Stimulated activated CD4-positive, alpha-beta T cell treated with anti-CD3 and anti-CD28 coated beads, Interleukin-4, amount 100 ng/mL, for 4 hours (primary cell): ENCODE measurements at places on chromosomes 5 and 9.

GRCh38 chr5:106241409-106241808, 1429.3 kb downstream of the EFNA5 start:
- DNase-seq = no peak

DNA sequence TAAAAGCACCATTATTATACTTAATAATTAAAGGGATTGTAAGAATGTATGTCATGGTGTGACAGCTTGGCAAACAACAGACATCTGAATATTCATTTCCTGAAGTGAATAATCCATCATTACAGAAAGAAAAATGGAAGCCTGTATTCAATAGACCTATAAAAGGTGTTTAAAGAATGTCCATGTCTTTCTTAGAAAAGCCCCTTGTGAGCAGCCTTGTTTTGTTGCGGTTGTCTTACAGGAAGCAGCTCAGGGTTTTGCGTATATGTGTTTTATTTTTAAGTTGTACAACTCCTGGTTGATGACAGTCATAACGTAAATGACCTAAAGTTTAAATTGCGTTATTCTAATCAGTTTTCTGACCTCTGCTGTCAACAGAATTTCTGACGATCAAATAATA, 53.8 kb downstream of the CAST start:
- DNase-seq = no peak

- no peak for DNase-seq
These were observed 42.9 kb downstream of the OR2K2 start for GRCh38 chr9:111287127-111287526.

- no peak for DNase-seq
These were observed 49.3 kb downstream of the ZFAND5 start for GRCh38 chr9:72315510-72316311.

DNA sequence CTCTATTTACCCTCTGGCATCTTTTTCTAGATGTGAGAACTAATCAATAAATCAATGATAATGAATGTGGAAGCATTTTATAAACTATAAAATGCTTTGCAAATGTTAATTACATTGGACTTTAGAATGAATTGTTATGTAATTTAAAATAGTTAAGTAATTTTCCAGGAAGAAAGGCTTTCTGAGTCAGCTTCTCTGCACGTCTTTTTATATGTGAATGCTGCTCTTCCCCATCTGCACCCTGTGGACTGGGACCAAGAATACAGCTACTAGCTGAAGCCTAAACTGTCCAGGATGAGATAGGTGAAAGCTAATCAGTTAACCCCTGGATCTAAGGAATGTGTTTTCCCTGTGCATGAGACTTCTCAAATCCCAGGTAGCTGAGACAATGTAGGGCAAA, 292.9 kb downstream of the NR3C1 start:
- no peak for DNase-seq

DNA sequence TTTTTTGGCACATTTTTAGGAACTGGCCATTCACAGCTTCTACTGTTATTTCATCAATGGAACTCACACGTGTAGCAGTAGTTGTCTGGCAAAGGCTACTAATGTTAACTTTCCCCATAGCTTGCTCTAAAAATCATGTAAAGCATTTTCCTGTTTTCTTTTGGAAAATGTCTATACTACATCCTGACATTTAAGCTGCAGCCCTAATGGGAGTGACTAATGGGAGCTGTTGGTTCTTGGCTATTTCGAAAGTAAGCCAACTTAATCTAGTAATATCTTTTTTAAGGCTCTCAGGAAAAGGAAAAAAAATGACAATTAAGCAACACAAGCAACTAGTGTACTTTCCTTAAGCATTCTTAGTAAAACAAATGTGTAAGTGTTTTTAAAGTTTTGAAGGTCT, 169.2 kb downstream of the SLC12A2 start:
- no peak for DNase-seq
